ENCODE measurements at places on chromosomes 5 and 9.
A peak's percentile ranks its signal among the peaks of the same experiment; 100 is the strongest.

- DNase-seq: no peak
These were observed 29.7 kb downstream of the RASGRF2 start for GRCh38 chr5:80989883-80990282.

DNA sequence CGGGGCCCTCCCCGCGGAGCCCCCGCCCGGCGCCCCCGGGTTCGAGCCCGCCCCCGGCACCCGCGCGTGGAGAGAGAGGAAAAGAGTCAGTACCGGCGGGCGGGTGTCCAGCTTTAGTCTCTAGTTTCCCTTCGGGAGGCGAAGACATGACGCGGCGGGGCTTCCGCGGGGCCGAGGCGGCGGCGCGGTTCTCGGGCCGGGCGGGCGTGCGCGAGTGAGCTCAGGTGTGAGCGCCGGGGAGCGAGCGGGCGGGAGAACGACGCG is 181 bp downstream of the DAP start:
- DNase-seq: no peak

DNA sequence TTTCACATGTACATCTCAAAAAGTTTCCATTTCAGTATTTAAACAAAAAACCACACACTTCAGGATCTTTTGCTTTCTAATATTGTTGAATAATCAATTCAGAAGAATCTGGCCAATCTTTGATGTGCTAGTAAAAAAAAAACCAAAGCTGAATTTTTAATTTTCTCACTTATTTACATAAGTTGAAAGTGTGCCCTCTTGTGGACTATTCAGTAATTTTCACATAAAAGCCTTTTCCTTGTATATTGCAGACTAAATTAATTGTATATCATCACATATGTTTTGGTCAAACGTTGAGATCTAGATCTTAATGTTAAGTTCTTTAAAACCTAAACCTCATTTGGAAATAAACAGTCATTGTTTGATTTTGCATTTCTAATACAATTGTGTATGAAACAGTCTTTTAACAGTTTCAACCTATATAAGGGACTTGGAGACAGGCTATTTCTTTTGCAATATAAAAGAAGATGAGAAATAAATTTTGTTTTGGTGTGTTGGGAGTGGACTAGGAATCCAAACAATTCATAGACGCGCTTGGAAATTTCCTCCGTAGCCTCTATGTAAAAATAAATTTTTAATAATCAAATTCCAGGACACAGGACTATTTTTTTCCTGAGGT is 68.1 kb downstream of the NIPBL start:
- peak; percentile 26 for DNase-seq

GRCh38 chr9:135826188-135826545 is 81.2 kb downstream of the CAMSAP1 start:
- DNase-seq: no peak

GRCh38 chr9:36930941-36931340 is 103.1 kb downstream of the PAX5 start:
- no peak for DNase-seq

GRCh38 chr9:124342776-124343485 is 72.3 kb downstream of the PSMB7 start:
- DNase-seq: peak; percentile 74

DNA sequence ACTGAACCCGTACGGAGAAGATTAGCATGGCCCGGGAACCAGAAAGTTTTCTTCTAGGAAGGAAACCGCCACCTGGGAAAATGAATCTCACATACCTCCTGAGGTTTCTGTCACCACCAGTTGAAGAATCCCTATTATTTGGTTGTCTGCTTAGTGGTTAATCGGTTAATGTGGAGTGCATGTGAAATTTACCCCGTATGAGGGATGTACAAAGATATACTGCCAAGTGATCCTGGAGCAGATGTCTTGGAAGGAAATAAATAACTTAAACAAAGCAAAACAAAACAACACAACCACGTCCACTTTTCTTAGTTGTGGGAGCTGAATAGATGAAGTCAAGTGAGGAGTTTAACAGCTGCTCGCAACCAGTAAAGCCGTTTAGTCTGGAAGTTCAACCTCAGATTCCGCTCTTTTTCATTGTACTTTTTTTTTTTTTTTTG is 3.8 kb downstream of the DMRT2 start:
- no peak for DNase-seq

GRCh38 chr5:159787837-159788236 is 128.4 kb upstream of the ADRA1B start:
- no peak for DNase-seq

DNA sequence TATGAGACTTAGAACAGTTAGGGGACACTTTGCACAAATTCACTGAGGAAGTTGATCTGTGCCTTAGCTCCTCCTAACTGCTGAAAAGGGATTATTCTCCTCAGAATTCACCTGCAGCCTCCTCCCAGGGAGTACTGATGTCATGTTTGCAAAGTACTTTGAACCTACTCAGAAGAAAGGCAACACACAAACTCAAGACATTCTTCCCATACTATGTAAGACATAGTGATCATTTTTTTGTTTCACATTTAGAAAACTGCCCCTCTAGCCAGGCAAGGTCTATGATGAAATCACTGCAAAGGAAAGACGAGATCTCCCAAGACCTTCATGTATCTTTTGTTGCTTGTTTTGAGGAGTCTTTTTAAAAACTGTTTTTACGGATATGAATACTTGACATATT is 10.6 kb upstream of the VLDLR start:
- no peak for DNase-seq

DNA sequence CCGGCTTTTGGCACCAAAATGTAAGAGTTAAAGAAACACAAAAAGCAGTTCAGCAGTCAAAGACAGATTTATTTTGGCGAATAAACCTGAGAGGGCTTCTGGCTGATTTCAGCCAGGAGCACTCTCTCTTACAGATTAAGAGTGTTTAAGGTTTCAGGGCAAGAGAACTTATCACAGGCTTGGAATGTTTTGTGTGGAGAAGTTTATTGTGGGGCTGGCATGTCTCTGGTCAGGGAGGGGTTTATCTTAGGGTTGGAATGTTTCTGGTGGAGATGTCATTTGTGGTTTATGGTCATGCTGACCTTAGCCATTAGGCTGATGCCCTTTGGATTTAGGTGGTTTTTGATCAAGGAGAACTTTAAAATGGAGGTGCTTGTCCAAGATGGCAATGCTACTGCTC is 622.3 kb upstream of the PTPRD start:
- DNase-seq: no peak

GRCh38 chr9:108687006-108687987 is 168.5 kb downstream of the ACTL7B start:
- peak; percentile 17 for DNase-seq

GRCh38 chr9:27800692-27801370 is 227.6 kb upstream of the C9orf72 start:
- DNase-seq: no peak

DNA sequence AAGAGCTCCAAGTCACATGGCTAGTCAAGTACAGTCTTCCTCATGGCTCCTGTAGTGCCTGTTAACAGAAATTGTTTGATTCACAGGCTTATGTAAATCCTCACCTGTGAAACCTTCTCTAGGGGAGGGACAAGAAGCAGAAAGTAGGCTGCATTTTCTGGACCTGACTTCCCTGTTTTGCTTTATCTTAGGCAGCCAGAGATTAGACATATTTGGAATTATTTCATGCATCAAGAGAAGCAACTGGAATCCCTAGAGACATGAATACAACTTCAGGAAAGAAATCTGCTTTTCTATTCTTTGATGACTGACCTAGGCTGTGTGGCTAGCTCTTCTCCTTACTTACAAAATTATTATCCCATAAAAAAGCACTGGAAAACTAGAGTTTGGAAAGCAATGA is 52.3 kb downstream of the CAST start:
- DNase-seq: no peak

DNA sequence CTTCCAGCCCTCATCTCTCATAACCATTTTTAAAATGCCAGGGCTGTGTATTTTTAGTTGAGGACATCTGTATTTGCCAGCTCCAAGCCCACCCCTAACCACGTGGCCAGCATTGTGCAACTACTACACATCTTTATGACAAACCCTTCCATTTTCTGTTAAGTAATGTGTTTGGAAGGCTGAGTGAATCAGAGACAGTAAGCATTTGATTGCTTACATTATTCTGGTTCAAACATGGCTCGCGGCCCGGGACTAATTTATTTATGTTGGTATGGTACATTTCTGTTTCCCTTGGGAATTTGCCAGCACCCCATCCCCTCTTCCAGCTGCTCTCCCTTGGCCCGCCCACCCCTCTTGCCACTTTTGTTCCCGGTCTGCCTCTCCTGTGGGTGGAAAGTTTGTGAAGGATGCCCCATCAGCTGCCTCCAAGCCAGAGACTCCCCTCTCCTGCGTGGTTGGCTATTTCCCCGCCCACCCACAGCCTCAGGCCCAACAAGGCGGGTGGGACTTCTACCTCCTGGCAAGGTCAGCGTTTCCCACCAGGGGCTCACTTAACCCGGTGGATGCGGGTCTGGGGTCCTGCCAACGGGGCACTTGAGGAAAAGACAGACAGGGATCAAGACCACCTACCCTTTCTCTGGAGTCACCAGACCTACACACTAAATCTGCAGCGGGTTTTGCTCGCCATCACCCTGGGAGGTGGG is 162.2 kb downstream of the HSD17B3 start:
- peak; percentile 35 for DNase-seq

DNA sequence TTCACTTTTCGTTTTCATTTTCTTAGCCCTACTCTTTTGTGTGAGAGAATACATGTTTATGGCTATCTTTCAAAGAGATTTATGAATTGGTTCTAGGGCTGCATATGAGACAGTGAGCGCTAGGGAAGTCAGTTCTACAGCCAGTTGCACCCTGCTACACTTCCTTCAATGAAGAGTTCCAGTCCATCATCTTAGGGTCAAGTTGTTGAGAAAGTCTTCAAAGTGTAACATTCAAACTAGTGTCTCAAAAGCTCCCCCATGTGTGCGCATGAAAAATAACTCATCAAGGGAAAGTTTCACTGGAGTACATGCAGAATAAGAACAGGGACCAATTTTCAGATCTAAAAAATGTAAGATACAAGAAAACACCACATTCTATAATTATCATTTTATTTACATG is 317.2 kb downstream of the DEPDC1B start:
- peak; percentile 35 for DNase-seq

- DNase-seq: no peak
These were observed 180.9 kb downstream of the CD180 start for GRCh38 chr5:67015541-67016191.

- DNase-seq: no peak
These were observed 6.2 kb downstream of the TRIM32 start for GRCh38 chr9:116693233-116693731.

GRCh38 chr5:6401410-6401809 is 23.1 kb upstream of the MED10 start:
- DNase-seq: no peak

DNA sequence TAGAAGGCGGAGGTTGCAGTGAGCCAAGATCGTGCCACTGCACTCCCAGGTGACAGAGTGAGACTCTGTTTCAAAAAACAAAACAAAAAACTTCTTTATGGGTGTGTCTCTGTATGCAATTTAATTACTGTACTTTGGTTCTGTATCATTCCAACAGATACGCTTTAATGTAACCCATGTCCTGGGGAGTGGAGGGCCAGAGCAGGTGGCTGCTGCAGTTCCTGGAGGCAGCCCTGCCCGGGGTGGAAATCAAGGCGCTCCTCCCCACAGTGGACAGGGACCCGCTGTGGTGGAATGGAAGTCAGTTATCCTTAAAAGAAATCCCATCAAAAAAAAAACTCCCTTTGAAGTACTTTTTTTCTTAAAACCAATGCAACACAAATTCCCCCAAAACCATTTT is 1.9 kb downstream of the DAP start:
- no peak for DNase-seq

- DNase-seq: no peak
These were observed 75.9 kb upstream of the HTR4 start for GRCh38 chr5:148730270-148730669.

DNA sequence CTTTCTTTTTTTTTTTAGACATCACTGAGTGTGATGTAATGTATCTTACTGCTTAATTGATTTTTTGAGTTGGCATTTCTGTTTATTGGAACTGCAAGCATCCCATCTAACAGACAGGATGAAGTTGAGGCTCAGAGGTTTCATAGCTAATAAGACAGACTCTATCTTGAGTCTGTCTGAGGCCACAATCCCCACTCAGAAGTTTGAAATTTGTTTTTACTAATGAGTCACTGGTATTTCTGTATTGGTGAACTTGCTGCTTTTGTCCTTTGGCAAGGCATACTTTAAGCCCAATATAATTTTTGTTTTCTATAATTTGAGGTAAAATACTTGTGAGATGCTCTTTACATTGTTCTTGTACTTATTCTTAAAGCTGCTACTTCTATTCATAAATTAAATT is 491.2 kb downstream of the PSAT1 start:
- DNase-seq: no peak

- DNase-seq: peak; percentile 54
These were observed 146.8 kb upstream of the IQGAP2 start for GRCh38 chr5:76256116-76256889.

DNA sequence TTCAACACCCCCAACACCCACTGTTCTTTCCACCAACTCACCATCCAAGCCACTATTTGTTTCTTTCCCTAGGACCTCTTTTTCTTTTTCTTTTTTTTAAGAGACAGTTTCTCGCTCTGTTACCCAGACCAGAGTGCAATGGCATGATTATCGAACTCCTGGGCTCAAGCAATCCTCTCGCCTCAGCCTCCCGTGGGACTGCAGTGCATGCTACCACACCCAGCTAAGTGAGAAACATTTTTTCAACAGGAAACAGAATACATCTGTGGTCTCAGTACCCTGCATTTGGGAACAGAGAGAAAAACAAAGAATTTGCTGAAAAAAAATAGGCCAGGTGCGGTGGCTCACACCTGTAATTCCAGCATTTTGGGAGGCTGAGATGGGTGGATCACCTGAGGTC is 24.6 kb downstream of the B4GALT1 start:
- no peak for DNase-seq

- DNase-seq: no peak
These were observed 191.5 kb downstream of the ROR2 start for GRCh38 chr9:91758491-91758981.

DNA sequence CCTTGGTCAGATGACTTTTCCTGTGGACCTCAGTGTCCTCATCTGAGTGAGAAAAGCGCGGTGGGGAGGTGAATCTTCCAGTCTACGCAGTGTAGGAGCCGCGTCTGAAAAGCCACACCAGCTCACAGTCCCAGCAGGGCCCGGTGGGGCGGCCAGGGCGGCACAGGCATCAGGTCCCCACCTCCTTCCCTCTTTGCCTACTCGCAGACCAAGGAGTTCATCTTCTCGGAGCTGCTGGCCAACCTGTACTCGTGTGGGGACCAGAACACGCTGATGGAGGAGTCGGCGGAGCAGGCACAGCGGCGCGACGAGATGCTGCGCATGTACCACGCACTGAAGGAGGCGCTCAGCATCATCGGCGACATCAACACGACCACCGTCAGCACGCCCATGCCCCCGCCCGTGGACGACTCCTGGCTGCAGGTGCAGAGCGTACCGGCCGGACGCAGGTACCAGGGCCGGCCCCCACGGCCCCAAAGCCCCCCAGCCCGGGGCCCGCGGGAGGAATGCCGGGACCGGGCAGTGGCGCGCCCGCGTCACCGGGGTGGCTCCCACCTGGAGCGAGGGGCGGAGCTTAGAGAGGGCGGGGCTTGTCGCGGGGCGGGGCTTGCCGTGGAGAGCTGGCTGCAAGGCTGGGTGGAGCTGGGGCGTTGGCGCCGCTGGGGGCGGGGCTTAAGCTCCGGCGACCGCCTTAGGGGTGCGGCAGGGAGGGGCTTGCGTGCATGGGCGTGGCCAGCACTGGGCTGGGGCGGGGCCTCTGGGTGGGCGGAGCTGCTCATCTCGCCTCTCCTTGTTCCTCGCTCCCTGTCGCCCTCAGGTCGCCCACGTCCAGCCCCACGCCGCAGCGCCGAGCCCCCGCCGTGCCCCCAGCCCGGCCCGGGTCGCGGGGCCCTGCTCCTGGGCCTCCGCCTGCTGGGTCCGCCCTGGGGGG is 25.6 kb downstream of the GOLGA2 start:
- DNase-seq: peak; percentile 69

GRCh38 chr5:124371111-124371706 is 375.2 kb downstream of the ZNF608 start:
- no peak for DNase-seq

Measured in hindlimb muscle (tissue), 1 donor.